ENCODE measurements at places on chromosomes 3 and 15.

DNA sequence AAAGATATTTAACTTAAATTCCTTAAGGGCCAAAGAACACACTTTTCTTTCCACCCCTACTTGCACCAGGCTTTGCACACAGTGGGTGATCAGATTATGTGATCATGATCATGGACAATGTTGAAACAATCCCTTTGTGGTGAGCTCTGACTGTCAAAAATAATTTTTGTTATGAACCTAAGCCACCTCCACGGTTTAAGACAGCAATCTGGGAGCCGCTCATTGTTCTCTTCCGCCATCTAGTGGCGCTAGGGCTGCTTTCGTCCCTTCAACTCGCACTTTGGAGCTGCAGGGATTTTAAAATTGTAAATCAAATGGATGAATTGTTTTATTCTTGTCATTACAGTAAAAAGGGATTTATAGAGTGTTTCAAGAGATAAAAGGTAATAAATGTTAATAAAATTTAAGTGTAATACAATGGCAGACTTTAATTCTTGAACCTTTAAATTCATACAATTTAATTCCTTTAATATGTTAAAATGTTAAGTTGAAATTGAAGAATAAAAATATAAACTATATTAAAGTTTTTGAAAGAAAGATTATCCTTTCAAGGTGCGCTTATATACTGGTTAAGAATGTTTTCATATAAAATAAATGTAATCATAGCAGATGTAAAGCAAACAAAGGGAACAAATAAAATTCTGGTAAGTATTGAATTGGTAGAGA lies 45.3 kb upstream of the ARL6 start:
- peak; percentile 20 for DNase-seq

DNA sequence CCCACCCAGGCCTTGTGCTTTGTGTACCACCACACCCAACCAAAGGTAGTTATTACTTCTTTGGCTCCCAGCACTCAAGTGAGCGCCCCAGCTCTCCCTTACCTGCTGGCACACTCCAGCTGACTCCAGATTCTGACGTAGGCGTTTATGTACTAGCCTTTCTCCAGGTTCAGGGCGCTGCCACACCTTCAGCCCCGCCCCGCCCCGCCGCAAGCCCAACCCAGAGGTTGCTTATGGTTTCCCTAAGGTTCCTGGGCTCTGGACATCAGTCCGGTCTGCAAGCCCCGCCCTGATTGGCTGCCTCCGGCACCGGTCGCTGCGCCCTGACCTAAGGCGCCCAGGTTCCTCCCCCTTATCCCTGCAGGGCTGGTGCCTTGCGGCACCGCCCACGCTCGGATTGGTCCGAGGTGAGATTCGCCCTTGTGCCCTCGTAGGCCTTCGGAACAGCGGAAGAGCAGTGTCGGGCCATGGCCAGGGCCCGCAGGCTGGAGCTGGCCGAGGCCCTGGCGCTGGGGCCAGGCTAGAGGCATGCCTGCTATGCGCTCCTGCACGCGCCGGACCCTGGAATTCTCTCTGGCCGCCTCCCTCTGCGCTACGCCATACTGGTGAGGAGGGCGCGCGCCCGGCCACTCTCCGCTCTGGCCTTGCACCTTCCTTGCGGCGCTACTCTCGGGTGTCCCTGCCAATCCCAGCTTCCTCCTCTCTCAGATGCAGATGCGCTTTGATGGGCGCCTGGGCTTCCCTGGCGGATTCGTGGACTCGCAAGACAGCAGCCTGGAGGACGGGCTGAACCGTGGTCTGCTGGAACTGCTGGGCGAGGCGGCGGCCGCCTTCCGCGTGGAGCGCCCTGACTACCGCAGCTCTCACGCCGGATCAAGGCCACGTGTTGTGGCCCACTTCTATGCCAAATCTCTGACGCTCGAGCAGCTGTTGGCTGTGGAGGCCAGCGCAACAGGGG lies 19.8 kb upstream of the NUDT16 start:
- no peak for DNase-seq

- no peak for DNase-seq
Measured at GRCh38 chr15:39096608-39097205, 484.2 kb upstream of the THBS1 start.

- DNase-seq: no peak
Measured at GRCh38 chr15:69308949-69309348, 10.2 kb downstream of the PAQR5 start.

GRCh38 chr3:56919137-56919796 lies 117.5 kb upstream of the ARHGEF3 start:
- no peak for DNase-seq

Measured in stimulated activated CD4-positive, alpha-beta T cell treated with anti-CD3 and anti-CD28 coated beads, Interleukin-15, amount 100 ng/mL, for 48 hours (primary cell).